ENCODE measurements at places on chromosomes 2 and 18.

GRCh38 chr2:178394859-178395258 is 56.1 kb downstream of the PRKRA start:
- no peak for DNase-seq

GRCh38 chr2:8974016-8974415 is 29.5 kb downstream of the MBOAT2 start:
- no peak for DNase-seq

GRCh38 chr2:120910956-120911951 is 175.6 kb downstream of the GLI2 start:
- DNase-seq: no peak

DNA sequence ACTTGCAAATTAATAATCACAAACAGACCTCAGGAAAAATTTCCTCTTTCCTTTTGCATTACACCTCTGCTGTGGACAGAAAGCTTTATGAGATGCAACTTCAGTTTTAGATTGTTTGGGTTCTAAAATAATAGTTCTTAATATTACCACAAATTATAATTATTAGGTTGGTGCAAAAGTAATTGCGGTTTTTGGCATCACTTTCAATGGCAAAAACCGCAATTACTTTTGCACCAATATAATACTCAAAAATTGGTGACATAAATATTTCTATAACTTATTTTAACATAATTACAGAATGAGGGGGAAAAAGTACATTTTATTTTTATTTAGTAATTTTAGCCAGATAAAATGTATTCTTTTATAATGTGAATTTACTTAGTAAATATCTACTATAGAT is 804.4 kb upstream of the FAM98A start:
- DNase-seq: no peak

DNA sequence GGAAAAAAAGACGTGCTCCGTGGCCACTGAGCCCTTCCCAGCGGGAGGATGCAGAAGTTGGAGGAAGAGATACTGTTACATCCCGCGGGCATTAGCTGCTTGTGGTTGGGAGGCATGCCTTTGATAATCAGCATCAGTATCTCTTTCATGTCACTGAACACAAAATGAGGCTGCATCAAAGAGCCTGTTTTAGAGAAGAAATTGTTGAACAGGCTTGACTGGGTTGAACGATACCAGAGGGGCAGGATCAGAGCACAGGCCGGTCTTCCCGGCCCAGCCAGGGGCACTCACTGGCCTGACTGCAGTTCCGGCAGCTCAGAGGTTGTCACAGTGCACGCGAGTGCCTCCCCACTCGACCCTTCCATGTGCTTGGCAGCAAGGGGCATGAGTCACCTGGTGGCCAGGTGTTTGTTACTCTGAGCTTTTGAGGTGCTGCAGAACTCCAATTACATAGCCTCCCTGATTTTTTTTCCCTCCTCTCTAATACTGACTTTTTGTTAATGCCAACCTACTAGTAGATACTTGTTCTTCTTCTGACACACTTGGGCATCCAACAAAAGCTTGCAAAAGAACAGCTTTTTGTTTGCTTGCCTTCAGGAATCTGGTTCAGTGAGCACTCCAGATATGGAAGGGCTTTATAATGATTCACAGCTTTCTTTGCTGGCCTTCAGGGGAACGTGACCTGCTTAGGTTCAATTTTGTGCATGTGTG is 121.6 kb downstream of the VAPA start:
- no peak for DNase-seq

DNA sequence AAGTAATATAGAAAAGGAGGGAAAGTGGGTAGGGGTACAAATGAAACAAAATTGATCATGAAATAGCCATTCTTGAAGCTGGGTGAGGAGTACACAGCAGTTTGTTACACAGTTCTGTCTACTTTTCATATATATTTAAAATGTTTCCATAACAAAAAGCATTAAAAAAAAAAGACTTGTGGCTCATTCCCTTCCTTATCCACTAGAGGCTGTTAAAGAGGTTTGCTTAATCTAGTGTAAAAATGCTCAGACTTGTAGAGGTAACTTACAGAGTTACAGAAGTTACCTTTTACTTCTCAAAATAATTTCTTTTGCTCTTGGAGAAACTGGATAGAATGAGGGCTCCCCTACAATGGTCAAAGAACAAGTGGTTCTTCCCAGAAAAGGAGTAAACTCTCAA is 8.1 kb upstream of the WIPF1 start:
- DNase-seq: peak; percentile 47

DNA sequence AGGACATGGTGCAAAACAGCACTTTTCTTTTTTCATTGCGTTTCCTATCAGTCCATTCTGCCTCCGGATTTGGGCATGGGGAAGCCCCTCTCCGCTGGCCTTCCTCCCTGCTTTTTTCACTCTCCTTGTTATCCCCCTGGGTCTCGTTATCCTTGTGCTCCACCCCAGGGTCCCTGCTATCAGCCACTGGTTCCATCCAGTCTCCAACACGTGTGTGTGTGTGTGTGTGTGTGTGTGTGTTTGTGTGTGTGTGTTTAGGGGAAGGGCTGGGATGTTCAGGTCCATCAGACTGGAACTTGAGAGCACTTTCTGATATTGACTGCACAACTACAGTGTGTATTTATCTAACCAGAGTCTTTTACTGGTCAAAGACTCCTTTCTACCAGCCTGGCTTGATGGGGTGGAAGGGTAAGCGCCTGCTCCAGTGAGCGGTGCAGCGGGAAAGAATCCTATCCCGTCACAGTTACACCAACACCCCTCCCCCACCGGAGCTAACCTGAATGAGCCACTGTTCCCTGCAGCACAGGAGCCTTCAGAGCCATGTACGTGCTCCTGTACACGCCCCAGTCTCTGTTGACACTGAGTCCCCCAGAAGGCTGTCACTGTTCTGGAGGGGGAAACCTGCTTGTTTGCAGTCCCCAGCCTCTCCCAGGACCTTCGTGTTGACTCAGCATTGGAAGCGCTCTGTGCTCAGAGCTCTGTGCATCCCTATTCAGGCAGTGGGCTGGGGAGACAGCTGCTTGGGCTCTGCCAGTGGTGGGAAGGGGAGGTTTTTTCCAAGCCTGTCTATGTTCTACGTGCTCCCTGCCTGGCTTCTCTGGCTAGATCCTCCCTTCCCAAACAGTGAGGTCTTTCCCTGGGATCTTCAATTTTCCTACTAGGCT is 4.6 kb downstream of the INHA start:
- DNase-seq: no peak

GRCh38 chr2:137969418-137969765 is 5.1 kb downstream of the HNMT start:
- no peak for DNase-seq

- no peak for DNase-seq
Observed at GRCh38 chr2:45382744-45383143, 228.3 kb downstream of the SRBD1 start.

- DNase-seq: no peak
Observed at GRCh38 chr2:133640103-133640502, 71.8 kb upstream of the NCKAP5 start.

DNA sequence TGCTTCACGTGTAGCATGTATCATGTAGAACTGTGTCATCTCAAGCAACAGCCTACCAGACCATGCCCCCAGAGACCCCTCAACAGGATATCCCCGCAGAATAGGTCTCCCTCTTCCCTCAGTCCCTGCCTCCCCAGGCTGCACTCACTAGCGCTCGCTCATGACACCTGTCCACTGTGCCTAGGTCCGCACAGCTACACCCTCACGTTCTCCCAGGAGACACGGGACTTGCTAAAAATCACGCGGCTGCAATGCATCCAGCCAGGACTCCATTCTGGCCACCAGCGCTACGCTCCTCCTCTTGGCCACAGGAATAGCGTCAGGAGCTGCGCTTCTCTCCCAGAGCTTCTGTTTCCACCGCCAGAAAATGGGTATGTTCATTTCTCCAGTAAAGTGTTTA is 2.5 kb downstream of the PXDN start:
- no peak for DNase-seq

GRCh38 chr2:235946590-235946989 is 221.6 kb downstream of the GBX2 start:
- DNase-seq: no peak

- DNase-seq: no peak
Observed at GRCh38 chr18:64592246-64592645, 443.4 kb upstream of the LINC00305 start.

- no peak for DNase-seq
Observed at GRCh38 chr2:16021611-16022363, 81.4 kb downstream of the MYCN start.

DNA sequence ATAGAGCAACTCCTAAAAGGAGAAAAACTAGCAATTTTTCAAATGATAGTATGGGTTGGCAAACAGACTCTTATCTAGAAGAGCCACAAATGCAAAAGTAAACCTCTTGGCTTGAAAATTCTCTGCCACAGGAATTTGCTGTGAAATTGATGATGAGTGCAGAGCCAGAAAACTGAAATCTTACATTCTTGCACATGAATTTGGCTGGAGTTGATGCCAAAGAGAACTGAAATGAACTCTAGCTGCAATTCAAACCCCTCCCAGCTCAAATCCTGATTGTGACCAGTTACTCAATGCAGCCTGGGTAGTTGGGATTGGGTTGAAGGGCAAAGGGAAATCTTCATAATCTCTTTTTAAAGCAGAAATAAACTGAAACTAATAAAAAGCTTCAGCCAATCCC is 266.6 kb downstream of the PDE11A start:
- no peak for DNase-seq

GRCh38 chr2:191270306-191271161 is 25.3 kb downstream of the MYO1B start:
- no peak for DNase-seq

GRCh38 chr2:8693157-8693821 is 11.4 kb downstream of the ID2 start:
- peak; percentile 53 for DNase-seq

DNA sequence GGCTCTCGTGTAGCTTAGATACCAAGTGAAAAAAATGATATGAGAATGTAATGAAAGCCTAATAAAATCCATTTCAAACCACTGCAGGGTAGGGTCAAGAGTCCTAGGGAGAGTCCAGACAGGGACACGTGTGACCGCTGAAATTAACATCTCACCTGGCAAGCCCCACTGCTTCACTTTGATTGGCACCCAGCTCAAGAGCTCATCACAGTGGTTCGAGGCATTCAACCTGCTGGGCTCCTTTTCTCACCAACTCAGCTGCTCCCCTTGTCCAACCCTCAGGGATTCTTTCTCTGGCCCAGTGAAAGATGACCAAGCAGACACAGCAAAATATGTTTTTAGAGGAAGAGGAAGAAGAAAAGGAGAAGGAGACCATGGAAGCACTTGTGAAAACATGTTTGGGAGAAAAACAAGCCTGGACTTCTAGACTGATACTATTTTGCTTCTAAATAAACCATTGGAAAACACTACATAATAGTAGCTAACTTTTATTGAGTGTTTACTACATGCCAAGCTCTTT is 49.2 kb upstream of the CREB1 start:
- DNase-seq: no peak

DNA sequence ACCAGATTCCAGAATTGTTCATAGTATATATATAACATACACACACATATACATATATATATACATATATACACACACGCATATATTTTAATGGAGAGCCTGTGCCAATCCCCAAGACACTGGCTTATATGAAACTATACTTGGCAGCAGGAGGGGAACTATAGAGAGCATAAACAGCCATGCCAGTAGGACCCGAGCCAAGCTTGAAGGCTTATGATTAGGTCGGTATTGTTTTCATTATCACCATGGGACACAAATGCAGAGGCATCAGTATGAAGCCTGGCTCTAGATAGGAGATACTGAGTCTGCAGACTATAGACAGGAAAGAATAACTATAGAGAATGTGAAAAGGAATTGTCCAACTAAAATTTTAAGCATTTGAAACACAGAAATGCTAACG is 181.2 kb downstream of the VWC2L start:
- no peak for DNase-seq

- DNase-seq: no peak
Observed at GRCh38 chr2:234388591-234388990, 108.3 kb downstream of the ARL4C start.

- no peak for DNase-seq
Observed at GRCh38 chr2:128654408-128654807, 335.7 kb upstream of the HS6ST1 start.

DNA sequence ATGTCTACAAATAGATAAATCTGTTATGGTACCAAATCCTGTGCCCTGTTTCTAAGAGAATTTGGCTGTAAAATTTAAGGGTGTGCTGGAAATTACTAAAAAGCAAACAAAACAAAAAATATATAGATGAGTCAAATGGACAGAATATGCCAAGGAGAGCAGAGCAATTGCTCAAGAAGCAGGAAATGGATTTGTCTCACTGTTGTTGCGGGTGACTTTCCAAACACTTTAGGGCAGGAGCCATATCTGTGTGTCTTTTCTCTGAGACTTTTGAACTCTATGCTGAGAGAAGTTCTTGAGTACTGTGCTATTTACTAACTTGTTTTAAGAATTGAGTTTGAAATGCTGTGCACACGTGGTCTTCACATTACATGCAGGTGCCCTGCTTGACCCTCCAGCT is 221.7 kb downstream of the PHLPP1 start:
- DNase-seq: no peak

- DNase-seq: no peak
Observed at GRCh38 chr2:217445723-217446122, 557.1 kb downstream of the TNS1 start.

DNA sequence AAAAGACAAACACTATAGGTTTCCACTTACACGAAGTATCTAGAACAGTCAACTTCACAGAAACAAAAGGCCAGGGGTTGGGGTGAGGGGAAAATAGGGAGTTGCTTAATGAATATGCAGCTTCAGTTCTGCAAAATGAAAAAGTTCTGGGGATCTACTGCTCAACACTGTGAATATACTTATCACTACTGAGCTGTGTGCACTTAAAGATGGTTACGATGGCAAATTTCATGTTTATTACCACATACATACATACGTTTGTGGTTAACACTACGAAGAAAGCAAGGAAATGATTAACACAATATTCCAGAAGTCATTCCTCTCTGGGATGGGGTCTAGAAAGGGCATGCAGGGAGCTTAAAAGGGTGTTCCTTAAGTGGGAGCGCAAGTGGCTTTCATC is 19.3 kb downstream of the MBOAT2 start:
- DNase-seq: no peak

DNA sequence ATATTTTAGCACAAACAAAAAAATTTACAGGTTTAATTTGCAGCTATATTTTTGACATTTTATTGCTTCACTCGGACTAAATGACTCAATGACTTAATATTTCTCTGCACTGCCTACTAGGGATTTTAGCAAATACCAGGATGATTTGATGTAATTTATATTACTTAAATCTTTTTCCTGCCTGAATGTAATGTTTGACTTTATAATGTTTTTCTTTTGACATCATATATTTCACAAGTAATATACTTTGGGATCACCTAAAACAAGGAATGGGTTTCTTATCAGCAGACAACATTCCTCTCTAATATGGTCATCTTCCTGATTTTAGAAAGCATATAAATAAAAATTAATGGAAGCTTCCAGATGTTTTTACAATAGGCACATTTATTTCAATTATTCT is 253.2 kb upstream of the EPC2 start:
- DNase-seq: no peak

GRCh38 chr2:10316336-10316735 is 13.6 kb downstream of the HPCAL1 start:
- DNase-seq: no peak

- DNase-seq: no peak
Observed at GRCh38 chr2:177073611-177074010, 139.0 kb upstream of the HNRNPA3 start.
